Stimulated activated naive CD4-positive, alpha-beta T cell (primary cell): ENCODE measurements at places on chromosomes 12 and 14.

DNA sequence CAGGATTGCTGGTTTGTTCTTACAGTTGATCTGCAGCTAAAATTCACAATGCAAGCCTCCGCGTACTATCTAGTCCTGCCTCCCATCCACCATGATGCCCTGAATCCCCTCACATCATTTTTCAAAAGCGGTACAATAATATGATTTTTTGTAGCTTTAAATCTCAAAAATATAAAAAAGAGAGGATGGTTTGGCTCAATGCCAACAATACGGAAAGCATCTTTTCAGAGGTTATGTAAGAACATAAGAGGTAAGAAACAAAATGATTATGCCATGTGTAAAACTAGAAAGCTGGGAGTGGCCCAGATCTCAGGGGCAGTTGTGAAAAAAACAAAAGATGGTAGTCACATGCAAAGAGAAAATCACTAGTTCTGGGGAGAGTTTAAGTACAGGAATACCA is 24.0 kb upstream of the ZDHHC17 start:
- DNase-seq = no peak

DNA sequence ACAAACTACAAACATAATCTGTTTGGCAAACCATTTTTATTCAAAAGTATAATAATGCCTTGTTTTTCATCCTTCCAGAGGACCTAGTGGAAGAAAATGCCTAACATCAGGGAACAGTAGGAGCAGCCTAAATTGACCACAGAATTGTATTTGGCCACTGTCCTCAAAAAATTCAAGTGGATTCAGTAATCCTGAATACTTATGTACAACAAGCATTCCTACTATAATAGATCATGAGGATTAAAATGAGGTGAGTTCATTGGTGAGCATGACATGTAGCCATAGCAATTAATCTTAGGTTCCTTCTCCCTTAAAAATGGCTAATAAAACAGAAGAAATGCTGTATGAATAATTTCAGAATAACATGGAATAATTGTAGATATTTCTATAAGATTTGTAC is 209.3 kb downstream of the DAD1 start:
- no peak for DNase-seq

DNA sequence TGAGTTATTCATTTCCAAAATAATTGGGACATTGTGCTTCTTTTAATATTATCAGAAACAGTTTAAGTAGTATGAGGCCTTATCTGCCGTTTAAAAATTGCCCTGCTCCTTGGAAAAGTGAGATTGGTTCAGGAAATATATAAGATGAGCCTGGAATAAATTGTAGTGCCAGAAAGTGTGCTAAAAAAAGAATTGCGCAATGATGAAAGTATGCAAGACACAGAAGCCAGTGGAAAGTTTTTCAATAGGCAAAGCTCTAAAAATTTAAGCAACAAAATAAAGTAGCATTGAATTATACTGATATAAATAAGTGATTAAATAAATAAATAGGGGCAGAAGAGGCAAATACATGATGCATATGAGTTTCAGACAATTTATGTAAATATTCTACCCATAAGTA is 834.9 kb downstream of the BCL11B start:
- no peak for DNase-seq

- DNase-seq = no peak
Observed at GRCh38 chr14:61649283-61649682, 46.0 kb upstream of the HIF1A start.

GRCh38 chr12:125203145-125203765 is 138.0 kb downstream of the AACS start:
- no peak for DNase-seq

DNA sequence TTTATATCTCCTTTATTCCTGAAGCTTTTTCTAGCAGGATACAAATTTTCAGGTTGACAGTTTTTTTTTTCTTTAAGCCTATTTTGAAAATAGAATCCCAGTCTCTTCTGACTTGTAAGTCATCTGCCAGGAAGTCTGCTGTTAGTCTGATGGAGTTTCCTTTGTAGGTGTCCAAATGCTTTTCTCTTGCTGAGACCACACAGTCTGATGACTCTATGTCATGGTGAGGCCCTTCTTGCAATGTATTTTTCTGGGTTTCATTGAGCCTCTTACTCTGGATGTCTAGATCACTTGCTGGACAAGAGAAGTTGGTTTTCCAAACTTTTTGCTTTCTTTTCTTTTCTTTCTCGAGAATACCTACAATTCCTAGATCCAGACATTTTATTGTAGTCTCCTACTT is 30.6 kb downstream of the USP15 start:
- DNase-seq = no peak

DNA sequence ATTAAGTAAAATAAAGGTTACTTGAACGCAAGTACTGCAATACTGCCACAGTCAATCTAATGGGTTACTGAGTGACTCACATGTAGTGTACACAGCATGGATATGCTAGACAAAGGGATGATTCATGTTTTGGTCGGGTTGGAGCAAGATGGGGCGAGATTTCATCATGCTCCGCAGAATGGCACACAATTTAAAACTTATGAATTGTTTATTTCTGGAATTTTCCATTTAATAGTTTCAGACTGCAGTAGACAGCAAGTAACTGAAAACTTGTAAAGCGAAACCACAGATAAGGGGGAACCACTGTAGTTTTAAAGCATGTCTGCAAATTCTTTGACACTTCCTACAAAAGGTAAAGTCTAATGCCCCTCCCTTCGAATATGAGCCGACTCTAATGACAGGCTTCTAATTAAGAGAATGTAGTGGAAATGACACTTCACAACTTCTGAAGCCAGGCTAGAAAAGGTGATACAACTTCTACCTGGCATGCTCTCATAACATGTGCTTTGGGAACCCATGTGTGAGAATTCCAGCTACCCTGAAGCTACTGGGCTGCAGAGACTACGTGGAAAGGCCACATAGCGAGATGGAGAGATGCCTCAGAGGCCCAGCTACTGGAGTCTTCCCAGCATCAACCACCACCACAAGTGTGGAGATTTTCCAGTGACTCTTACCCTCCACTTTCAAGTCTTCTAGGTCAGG is 13.9 kb upstream of the TCP11L2 start:
- DNase-seq = no peak

GRCh38 chr14:71005076-71005475 is 97.8 kb downstream of the PCNX1 start:
- no peak for DNase-seq

DNA sequence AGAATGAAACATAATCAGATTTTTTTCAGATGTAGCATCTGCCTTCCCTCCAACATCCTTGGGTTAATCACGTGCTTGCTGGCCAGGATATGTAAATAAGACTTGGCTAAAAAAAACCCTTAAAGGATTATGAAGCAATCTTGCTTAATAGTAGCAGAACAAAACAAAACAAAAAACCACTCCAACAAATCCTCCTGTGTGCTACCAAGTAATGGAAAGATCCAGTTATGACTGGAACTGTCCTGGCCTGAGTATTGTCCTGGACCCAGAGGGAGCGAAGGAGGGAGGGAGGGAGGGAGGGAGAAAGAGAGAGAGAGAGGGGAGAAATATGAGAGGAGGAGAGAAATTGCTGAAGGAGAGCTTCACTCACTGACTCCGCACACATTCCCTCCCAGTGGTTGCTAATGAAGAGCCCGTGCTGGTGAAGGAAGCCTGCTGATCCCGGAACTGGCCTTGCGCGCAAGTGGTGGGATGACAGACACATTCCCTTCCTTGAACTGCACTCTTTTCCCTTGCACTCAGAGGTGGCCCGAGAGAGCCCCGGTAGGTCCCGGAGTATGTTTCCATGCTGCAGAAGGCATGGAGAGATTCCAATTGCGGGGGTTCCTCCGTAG is 57.2 kb downstream of the HMGA2 start:
- DNase-seq = no peak

- no peak for DNase-seq
Observed at GRCh38 chr14:45254771-45255170, 1.8 kb upstream of the MIS18BP1 start.

GRCh38 chr14:70785556-70785955 is 23.8 kb downstream of the MAP3K9 start:
- DNase-seq = no peak

DNA sequence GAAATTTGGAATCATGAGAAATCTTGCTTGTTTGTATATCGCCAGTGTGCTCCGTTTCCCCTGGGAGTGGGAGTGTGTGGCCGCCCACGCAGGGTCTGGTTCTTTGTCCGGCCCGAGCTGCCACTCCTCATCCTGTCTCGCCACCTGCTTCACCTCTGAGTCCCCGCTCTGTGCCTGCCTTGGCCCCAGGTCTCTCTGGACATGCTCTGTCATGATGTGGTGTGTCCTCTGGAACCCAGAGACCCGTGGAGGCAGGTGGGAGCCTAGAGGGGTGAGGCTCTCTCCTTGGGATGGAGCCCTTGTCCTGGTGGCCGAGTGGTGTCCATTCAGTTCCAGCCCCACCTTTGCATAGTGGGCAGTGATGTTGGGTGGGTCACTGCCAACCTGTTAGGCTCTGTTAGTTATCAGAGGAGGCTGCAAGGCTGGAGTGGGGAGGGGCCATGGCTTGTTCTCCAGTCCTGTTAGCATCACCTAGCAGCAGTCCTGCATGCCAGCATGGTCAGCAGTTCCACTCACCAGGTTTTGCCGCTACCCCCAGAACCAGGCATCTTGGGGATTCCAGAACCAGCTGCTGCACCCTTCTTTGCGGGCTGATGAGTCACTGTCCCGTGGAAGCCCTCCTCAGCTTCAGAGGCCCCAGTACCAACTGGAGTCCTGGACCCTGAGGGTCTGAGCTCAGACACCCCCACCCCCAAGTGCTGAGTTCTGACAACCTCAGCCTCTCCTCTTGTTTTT is 76.5 kb downstream of the EP400 start:
- no peak for DNase-seq

GRCh38 chr12:10136637-10137205 is 6.7 kb upstream of the CLEC7A start:
- DNase-seq = no peak

DNA sequence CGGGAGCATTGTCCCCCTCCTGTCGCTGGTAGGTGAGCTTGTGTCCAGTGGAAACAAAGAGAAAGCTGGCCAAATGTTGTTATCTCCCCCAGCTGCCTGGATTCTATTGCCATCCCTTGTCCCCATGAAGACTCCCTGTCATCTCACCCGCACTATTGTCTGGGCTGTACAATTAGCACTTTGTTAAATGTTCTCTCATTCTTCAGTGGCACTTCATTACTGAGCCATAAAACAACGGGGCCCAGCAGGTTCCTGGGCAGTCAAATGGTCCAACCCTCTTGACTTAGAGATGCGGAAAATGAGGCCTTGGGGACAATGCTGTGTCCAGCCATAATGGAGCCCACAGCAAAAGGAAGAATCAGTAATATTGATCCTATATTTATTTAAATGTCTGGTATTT is 13.2 kb upstream of the COL2A1 start:
- no peak for DNase-seq

GRCh38 chr12:23618718-23619117 is 330.8 kb downstream of the SOX5 start:
- DNase-seq = no peak

- DNase-seq = no peak
Observed at GRCh38 chr12:3611860-3612703, 121.1 kb downstream of the PRMT8 start.

DNA sequence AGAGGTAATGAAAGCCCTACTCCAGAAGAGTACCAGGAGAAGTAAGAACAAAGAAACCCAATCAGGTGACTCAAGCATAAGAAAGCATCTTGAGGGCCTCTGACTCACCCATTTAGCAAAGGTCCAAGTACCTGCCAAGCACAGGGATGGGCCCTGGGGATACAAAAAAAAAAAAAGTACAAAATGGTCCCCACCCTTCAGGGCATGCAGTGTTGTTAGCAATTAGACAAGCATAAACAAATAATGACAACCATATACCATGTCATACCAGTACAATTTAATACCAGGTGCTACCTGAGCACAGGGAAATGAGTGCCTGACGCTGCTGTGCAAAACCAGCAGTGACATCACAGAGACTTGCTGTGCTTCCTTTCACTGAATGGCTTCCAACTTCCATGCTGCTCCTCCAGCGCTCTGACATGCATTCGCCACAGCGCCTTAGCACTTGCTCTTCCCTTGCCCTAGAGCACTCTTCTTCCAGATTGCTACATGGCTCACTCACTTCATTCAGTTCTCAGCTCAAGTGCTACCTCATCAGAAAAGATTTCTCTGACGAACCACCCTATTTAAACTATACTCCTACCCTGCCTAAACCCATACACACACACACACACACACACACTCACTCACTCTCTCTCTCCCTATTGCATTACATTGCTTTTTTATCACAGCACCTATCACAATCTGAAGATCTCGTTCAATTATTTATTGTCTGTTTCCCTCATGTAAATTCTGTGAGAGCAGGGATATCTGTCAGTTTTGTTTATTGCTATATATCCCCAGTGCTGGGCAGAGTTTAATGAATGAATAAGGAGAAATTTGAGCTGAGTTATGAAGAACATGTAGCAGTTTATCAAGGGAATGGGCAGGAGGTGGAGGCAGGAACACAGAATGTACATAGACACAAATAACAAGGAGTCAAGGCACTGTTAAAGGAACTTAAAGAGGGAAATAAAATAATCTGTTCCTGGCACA is 12.9 kb upstream of the EPS8 start:
- no peak for DNase-seq

DNA sequence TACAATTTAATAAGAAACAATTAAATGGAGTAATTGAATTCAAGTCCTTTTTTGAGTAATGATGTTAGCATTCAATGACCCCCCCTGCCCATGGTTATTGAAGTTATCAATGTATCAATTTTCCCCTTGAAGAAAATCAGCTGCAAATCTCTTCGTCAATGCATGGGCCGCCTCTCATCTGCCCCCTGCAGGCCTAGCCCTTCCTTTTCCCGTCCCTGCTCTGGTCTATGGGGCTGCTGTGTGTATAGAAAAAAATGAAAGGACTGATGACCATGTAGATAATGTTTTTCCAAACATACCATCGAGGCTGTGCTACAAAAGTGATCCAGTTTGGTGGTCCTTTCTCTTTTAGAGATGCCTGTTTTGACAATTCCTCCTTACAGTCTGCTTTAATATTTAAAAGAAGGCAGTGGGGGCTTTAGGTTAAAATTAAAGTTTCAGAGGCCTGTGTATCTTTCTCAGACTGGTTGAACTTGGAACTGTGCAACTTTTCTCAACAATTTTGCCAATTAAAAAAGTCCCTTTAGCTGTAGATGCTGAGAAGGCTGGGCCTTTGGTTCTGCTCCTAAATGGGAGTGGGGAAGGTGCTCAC is 98.4 kb downstream of the APAF1 start:
- DNase-seq = no peak

- DNase-seq = no peak
Observed at GRCh38 chr12:84247931-84248330, 664.7 kb downstream of the SLC6A15 start.

DNA sequence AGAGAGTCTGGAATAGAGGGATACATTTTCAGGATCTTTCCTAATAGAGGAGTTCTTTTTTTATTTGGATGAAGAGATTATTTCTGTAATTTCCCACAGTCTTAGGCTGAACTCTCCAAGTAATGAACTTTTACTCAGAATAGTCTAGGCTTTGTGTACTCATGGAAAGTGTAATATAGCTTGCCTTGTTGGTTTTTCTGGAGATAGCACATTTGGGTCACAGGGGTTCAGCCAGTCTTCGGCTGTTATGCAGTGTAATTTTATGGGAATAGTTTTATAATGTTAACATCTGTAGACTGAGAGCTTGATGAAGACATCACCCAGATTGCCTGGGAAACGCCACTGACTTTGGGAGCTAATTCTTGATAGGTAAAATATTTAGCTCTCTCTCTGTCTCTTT is 450.8 kb downstream of the RAD51B start:
- DNase-seq = no peak

GRCh38 chr14:77041881-77042545 is 13.5 kb upstream of the IRF2BPL start:
- DNase-seq = no peak

GRCh38 chr12:74945771-74946198 is 263.9 kb downstream of the KCNC2 start:
- no peak for DNase-seq
